ENCODE measurements at places on chromosomes 7 and 10.
A peak's percentile ranks its signal among the peaks of the same experiment; 100 is the strongest.

DNA sequence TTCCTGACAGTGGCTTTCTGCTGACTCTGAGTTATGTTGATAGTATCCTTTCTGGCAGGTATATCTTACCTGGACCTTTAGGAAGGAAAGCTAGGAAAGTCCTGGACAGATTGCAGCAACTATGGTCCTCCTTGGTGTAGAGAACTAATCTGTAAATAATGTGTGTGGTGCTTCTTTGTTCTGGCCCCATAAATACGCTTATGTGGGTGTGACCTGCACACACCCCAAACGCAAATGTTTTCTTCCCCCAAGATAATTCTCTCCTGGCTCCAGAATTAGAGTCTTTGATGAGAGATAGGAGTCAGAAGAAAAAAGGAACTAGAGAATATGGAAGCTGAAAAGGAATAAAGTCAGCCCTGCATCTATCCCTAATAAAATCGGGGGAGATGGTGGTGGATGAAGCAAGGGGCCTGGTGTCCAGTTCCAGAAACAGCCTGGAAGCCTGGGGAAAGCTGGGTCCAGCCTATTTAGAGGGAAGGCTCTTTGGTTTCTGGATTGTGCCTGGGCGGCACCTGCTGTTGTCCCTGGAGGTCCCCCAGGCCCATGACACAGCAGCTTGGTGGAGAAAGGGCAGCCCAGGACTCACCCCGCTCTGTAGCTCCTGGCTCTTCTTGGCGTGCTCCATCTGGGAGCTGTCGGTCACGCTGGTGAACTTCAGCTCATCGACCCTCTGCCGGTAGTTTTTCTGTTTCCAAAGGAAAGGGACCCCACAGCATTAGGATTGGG lies 38.2 kb downstream of the NRAP start:
- no peak for DNase-seq

DNA sequence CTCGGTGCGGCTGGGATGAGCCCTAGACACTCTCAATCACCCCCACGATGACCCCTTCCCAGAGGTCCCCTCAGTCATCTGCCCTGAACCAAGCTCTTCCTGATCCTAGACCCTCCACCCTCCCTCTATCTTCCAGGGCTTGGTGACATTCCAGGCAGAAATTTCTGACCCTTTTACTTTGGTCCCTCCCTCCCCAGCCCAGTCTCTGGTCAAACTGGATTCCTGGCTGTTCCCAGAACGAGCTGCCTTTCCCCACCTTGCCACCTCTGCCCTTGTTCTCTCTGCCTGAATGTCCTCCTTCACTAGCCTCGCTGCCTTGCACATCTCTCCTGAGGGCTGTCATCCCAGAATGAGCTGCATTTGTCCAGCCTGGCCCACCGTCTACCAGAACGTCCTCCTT lies 1.3 kb upstream of the CLDN4 start:
- DNase-seq, result no peak

DNA sequence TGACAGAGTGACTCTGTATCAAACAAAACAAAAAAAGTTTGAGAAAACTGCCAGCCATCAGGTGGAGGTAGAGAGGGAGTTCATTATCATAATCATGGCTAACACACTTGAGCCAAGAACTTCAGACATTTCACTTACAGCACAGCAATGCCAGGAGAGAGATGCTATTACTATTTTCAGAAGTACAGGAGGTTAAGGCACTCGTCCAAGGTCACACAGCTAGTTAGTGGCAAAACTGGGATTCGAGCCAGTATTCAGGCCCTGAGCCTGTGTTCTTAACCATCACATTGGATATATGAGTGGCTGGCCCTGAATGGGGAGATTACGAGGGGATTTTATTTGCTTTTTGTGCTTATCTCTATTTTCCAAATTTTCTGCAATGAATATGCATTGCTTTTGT lies 24.8 kb upstream of the UNC5B start:
- DNase-seq, result no peak

GRCh38 chr7:109282726-109283125 lies 713.1 kb downstream of the DNAJB9 start:
- DNase-seq, result no peak

DNA sequence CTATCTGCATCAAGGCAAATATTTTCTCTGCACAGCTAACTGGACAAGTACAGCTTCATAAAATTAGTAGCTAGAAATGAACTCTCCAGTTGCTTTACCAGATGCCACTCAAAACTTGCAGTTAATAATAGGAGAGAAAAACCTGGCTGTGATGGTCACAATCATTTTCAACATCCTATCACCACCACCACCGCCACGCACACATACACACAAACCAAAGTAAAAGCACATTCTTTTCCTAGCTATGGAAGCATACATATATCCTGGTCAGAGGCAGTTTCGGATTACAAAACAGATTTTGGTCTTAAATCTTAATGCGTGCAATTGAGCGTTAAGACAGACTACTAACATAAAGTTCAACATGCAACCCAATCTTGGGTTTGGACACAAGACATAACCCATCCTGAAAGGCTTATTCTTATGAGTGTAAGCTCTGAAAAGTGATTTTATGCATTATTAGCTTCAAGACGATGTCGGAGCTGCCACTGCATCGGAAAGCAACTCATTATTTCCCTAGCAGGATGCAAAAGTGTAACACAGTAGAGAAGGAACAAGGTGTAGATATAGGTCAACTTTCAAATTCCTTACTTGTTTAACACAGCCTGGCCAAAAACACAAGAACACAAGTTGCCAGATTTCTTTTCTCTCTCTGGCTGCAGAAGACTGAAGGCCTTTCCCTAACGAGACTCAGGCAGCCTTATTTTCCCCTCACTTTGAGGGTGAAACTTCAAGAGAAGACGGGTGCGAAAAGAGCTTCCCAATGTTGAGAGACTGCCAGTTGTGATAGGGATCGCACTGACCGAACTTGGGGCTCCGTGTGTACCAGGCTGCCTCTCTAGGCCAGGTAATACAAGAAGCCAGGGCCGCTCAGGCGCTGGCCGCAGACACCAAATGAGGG lies 1.2 kb downstream of the CACUL1 start:
- no peak for DNase-seq

GRCh38 chr10:133520193-133520738 lies 6.9 kb upstream of the CYP2E1 start:
- peak; percentile 89 for DNase-seq

- no peak for DNase-seq
These were observed 187.0 kb upstream of the CCDC6 start for GRCh38 chr10:60093317-60093716.

GRCh38 chr7:68542831-68543230 lies 1055.4 kb upstream of the AUTS2 start:
- DNase-seq, result no peak

GRCh38 chr7:76332078-76332477 lies 26.7 kb downstream of the YWHAG start:
- DNase-seq, result no peak

DNA sequence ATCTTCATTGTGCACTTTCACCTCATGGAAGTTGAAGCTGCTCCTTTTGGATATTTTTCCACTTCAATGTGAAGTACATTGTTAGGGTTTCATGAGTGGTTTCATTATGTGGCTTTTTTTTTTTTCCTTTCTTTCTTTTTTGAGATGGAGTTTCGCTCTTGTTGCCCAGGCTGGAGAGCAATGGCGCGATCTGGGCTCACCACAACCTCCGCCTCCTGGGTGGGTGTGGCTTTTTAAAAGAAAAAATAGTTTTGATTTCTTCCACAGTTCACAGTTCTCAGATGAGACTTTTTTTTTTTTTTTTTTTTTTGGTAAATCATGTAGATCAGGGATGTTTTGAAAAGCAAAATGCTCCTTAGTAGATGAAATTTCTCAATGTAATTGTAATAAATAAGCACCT lies 652.3 kb upstream of the ANKRD30A start:
- DNase-seq, result no peak

DNA sequence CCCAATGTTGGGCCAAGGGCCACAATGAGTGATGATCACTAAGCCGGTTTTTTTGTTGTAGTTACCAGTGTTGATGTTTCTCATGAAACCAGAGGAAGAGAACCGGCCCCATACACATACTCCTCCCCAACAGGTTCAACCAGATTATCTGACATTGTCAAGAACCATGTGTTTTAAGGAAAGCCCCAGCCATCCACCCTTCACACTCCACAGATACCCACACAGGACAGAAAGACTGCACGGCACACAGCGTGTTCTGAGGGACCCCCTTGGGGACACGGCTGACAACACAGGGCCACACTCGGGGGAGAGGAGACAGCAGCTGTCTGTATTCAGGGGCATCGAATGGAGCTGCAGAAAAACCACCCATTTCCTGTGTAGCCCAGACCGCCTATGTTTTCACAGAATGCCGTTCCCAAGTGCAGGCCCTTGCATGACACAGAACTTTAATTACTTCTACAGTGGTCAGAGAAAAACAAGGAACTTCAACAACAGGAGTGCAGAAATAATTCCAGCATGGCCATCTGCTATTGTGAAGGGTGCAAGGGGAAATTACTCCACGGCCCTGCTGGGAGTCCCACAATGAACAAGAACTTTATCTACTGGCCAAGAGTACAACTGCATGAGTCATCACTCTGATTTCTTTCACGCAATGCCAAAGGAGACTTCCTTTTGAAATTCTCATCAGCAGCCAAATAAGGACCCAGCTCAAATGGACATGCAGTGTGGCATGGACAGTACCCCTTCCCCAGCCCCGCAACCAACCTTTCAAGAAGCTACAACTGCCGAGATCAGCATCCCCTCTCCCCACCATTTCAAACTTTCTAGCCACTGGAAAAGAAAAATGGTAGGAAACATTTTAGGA lies 2.3 kb downstream of the KLF6 start:
- DNase-seq, result peak; percentile 74

- DNase-seq, result no peak
These were observed 111.9 kb upstream of the RHEB start for GRCh38 chr7:151631570-151631952.

- no peak for DNase-seq
These were observed 471.7 kb upstream of the GALNT17 start for GRCh38 chr7:70660154-70660818.

DNA sequence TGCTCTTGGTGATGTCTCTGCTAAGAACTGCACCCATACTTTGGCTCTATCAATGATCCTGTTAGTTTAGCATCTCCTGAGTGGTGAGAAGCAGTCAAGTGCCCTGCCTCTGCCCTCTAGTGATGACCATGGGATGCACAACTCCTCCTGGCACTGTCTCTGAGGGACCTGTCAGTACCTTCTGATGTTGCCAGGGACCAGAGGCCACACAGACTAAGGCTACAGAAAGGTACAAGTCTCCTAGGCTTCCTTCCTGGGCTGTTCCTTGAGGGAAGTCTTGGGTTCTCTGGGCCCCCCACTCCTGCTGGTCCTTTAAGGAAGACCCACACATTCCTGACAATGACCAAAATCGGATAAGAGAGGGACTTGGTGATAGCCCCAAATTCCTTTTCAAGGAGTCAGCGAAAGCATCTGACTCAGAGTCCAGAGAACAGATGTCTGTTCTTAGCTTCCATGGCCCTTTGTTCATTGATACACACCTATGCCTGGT lies 15.3 kb downstream of the NKX2-3 start:
- no peak for DNase-seq

GRCh38 chr10:123559823-123560092 lies 106.4 kb upstream of the GPR26 start:
- no peak for DNase-seq

DNA sequence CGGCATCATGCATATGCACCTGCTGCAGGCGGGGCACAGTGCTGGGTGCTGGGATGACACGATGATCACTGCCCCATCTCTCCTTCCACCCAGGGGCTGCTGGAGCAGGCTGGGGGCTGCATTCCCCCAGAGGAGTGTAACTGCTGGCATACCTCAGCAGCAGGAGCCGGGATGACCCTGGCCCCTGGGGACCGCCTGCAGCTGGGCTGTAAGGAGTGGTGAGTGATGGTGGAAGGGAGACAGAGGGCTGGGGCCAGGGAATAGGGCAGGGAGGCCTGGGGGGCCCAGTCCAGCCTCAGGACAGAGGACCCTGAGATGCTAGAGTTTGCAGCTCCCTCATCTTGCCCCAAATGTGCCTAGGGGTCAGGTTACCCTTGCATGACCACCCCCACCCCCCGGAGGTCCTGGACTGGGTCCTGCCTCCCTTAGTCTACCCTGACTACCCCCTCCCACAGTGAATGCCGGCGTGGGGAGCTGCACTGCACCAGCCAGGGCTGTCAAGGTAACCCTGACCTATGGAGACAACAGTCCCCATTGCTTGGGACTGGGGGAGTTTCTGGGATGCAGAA lies 14.5 kb upstream of the ZNF862 start:
- DNase-seq, result no peak

- DNase-seq, result no peak
These were observed 41.0 kb upstream of the CHST3 start for GRCh38 chr10:71923138-71923692.

DNA sequence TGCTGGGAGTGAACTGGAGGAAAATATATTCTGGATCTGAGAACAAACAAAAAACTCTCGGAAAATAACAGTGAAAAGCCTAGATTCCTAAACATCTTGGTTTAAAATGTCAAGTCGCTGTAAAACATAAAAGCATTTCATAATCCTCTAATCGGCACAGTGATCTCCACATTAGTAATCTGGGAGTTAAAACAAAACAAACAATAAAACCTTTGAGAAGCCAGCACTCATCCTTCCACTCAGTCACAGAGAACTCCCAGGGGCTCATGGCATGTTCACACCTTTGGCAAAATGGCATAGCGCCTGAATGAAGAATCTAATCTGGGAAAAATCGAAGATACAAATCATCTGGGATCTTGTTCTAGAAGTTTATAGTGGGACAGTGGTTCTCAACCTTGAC lies 24.1 kb upstream of the HPS1 start:
- DNase-seq, result no peak

GRCh38 chr7:56078196-56078595 lies 14.1 kb downstream of the SUMF2 start:
- no peak for DNase-seq

GRCh38 chr10:111993321-111993720 lies 190.2 kb downstream of the GPAM start:
- DNase-seq, result no peak

DNA sequence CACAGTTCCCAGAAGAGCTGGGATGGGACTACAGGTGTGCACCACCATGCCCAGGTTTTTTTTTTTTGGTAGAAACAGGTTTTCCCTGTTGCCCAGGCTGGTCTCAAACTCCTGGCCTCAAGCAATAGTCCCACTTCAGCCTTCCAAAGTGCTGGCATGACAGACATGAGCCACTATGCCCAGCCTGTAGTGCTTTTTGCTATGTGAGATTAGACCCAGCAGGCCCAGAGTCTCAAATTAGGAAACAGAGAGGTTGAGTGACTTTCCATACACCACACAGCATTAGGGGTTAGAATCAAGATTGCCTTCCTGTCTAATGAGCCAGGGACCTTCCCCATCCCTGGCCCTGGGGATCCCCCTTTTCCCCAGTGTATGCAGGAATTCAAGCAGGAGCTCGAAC lies 90.8 kb upstream of the KCTD7 start:
- DNase-seq, result no peak

- DNase-seq, result no peak
These were observed 17.3 kb downstream of the ZC3HAV1 start for GRCh38 chr7:139092090-139092796.
